Fibroblast of villous mesenchyme (primary cell): ENCODE measurements at places on chromosomes 16 and 17. TPM values are rescaled to one million over a fixed set of nuclear protein-coding genes. Genes with fewer than 3 reads are reported as not detected.

MFSD11 gene
- 31.9 and 44.5 TPM in 2 replicates for total RNA-seq

PLA2G10 gene
- not detected in 2 replicates for total RNA-seq

CRYBA1 gene
- 0.43 TPM in 1 of 2 replicates, not detected in the other for total RNA-seq

GOSR2 gene
- total RNA-seq = 55.7 and 65.6 TPM in 2 replicates

CSH2 gene
- not detected in 2 replicates for total RNA-seq

SMIM5 gene
- total RNA-seq = under 0.01 TPM in 1 of 2 replicates, not detected in the other

TBC1D3 gene
- not detected in 2 replicates for total RNA-seq

TMIGD1 gene
- total RNA-seq = not detected in 2 replicates

TMC5 gene
- not detected in 2 replicates for total RNA-seq

LRRC37A2 gene
- 7.7 and 10.8 TPM in 2 replicates for total RNA-seq

ACOX1 gene
- total RNA-seq = 64.4 and 79.9 TPM in 2 replicates

GPR142 gene
- not detected in 2 replicates for total RNA-seq

IL32 gene
- 12.6 and 25.0 TPM in 2 replicates for total RNA-seq

LMF1 gene
- total RNA-seq = 13.0 and 15.8 TPM in 2 replicates

FKBP10 gene
- total RNA-seq = 191 and 228 TPM in 2 replicates

SLC16A11 gene
- total RNA-seq = not detected in 2 replicates

DBF4B gene
- total RNA-seq = 4.2 and 7.8 TPM in 2 replicates
